ENCODE measurements at places on chromosomes 13 and 19.

DNA sequence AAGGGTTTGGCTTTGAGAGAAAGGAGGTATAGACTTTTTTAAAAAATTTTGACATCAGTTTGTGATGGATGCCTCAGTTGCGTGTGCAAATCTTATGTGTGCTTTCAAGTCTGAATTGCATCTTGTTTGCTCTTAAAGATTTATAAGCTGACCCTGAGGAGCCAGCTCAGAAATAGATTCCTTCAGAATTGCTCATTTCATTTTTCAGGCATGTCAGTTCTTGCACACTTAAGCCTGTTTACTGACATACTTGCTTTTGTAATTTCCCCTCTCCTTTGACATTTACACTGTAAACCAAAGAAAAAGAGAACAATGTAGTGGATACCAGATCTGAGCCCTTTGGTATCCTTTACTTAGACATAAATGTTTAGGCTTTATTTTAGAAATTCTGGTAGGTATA is 87.6 kb downstream of the RNF17 start:
- no peak overlapping the region for H3K27ac ChIP-seq
- DNase-seq = no peak
- H3K4me3 ChIP-seq = no peak overlapping the region
- no peaks in the 10 kb centered on the region for H3K36me3 ChIP-seq
- H3K27me3 ChIP-seq = peaks cover 18% of the 10 kb centered on the region
- no peaks in the 10 kb centered on the region for H3K4me1 ChIP-seq

DNA sequence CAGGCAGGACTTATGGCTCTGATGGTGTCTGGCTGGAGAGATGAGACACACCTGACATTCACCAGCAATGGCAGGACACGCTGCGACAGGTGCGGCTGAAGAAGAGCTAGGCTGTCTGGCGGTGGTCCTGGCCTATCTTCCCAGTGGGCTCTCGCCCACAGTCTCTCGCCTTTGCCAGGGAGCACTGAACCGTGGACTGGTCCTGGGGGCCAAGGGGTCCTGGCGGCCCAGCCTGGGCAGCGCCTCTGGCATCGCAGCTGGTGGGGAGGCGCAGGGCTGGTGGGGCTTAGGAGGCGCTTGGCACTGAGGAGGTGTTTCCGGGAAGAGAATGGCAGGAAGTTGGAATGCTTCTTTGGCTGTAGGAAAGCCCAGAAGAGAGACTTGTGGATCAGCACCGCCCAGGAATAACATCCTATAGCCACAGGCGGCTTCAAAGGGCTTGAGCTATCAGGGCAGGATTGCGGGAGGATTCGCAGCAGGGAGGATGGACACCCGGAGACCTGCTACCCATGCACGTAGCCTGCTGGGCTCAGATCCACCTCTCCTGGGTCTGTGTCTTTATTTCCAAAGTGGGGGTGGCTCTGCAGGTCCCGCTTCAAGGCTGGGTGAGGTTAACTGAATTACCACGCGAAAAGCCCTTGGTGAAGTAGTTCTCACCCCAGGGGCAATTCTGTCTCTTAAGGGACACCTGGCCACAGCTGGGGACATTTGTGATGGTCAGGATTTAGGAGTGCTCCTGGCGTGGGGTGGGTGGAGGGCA is 14.6 kb downstream of the KDM4B start:
- H3K36me3 ChIP-seq = no peaks in the 10 kb centered on the region
- H3K4me3 ChIP-seq = no peak overlapping the region
- DNase-seq = no peak

DNA sequence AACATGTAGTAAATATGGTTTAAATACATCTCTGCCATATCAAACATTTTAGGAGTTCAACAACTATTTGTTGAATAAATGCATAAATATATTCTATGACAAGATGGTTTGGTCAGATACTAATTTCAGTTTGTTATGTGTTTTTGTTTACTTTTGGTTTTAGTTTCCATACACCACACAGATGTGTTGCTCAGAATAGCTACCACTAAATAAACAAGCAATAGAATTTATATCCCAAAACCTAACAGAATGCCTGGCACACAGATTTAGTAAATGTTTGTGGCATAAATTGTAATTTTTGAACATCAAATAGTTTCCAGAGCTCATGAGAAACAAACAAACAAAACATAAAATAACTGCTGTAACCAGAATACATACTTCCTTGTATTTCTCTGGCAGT is 126.8 kb upstream of the ATXN8OS start:
- no peak for DNase-seq
- no peaks in the 10 kb centered on the region for H3K4me1 ChIP-seq
- no peaks in the 10 kb centered on the region for H3K36me3 ChIP-seq
- H3K27ac ChIP-seq = no peak overlapping the region
- H3K27me3 ChIP-seq = no peaks in the 10 kb centered on the region

GRCh38 chr13:100528353-100528752 is 60.2 kb downstream of the GGACT start:
- no peak for DNase-seq
- no peak overlapping the region for H3K4me3 ChIP-seq
- H3K27me3 ChIP-seq = no peaks in the 10 kb centered on the region
- H3K4me1 ChIP-seq = no peaks in the 10 kb centered on the region
- no peak overlapping the region for H3K27ac ChIP-seq
- H3K36me3 ChIP-seq = peaks cover 7% of the 10 kb centered on the region

GRCh38 chr13:25632166-25632888 is 260.6 kb downstream of the ATP8A2 start:
- H3K36me3 ChIP-seq = no peaks in the 10 kb centered on the region
- peaks cover 5% of the 10 kb centered on the region for H3K27me3 ChIP-seq
- no peak overlapping the region for H3K27ac ChIP-seq
- H3K4me1 ChIP-seq = no peaks in the 10 kb centered on the region
- no peak for DNase-seq
- no peak overlapping the region for H3K4me3 ChIP-seq

- H3K27ac ChIP-seq = no peak overlapping the region
- peaks cover under 1% of the 10 kb centered on the region for H3K4me1 ChIP-seq
- peaks cover 2% of the 10 kb centered on the region for H3K36me3 ChIP-seq
- H3K4me3 ChIP-seq = no peak overlapping the region
Measured at GRCh38 chr13:21134475-21134874, 41.9 kb downstream of the SKA3 start.

DNA sequence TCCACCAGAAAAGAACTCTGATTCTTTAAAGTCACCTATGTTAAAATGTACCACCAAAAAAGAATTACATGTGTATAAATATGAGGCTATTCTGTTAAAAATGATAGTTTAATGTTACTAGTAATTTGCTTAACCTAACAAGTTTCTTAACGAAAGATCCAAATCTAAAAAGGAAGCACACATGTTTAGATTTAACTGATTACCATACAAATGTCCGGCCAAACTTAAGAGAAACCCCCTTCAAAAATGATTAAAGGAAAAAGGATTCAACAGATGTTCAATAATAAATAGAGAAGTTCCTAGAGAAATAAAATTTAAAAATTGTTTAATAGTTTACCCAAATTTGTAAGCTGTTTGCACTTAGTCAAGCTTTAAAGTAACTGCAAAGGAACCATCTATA is 5.0 kb upstream of the ZNF69 start:
- H3K4me1 ChIP-seq = peaks cover 7% of the 10 kb centered on the region
- no peak overlapping the region for H3K4me3 ChIP-seq
- no peak overlapping the region for H3K27ac ChIP-seq
- H3K36me3 ChIP-seq = no peaks in the 10 kb centered on the region

- H3K36me3 ChIP-seq = no peaks in the 10 kb centered on the region
- no peaks in the 10 kb centered on the region for H3K27me3 ChIP-seq
- H3K27ac ChIP-seq = no peak overlapping the region
- peaks cover 2% of the 10 kb centered on the region for H3K4me1 ChIP-seq
Measured at GRCh38 chr19:5993648-5994358, 15.9 kb upstream of the RANBP3 start.

GRCh38 chr13:113172419-113172926 is 14.0 kb downstream of the PROZ start:
- no peak overlapping the region for H3K4me3 ChIP-seq
- H3K4me1 ChIP-seq = no peaks in the 10 kb centered on the region
- no peaks in the 10 kb centered on the region for H3K27me3 ChIP-seq
- no peak for DNase-seq
- no peak overlapping the region for H3K27ac ChIP-seq

DNA sequence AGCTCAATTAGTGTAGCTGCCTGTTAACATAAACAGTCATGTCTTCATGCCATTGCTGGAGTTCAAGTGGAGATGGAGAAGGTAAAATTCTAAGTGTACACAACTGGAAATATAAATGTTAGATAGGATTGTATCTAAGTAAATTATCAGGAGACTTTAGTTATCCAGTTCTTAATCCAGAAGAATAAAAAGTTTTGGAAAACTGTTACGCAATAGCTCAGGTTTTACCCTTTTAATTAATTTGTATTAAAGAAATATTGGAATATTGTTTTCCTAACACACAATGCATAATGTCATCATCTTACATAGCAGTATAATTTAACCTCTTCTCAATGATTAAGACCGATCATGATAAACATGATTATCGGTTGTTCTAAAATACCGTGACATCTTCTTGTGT is 2.8 kb downstream of the SLC10A2 start:
- H3K4me1 ChIP-seq = no peaks in the 10 kb centered on the region
- H3K27me3 ChIP-seq = no peaks in the 10 kb centered on the region
- no peak overlapping the region for H3K27ac ChIP-seq

GRCh38 chr19:46181388-46181779 is 33.3 kb downstream of the IGFL2 start:
- DNase-seq = no peak
- peaks cover 4% of the 10 kb centered on the region for H3K36me3 ChIP-seq
- H3K4me1 ChIP-seq = peaks cover 26% of the 10 kb centered on the region
- no peak overlapping the region for H3K4me3 ChIP-seq
- H3K27me3 ChIP-seq = peaks cover 43% of the 10 kb centered on the region

- no peak overlapping the region for H3K27ac ChIP-seq
- peaks cover 11% of the 10 kb centered on the region for H3K27me3 ChIP-seq
- no peaks in the 10 kb centered on the region for H3K4me1 ChIP-seq
- DNase-seq = no peak
Measured at GRCh38 chr13:35804901-35805300, 326.3 kb downstream of the DCLK1 start.

DNA sequence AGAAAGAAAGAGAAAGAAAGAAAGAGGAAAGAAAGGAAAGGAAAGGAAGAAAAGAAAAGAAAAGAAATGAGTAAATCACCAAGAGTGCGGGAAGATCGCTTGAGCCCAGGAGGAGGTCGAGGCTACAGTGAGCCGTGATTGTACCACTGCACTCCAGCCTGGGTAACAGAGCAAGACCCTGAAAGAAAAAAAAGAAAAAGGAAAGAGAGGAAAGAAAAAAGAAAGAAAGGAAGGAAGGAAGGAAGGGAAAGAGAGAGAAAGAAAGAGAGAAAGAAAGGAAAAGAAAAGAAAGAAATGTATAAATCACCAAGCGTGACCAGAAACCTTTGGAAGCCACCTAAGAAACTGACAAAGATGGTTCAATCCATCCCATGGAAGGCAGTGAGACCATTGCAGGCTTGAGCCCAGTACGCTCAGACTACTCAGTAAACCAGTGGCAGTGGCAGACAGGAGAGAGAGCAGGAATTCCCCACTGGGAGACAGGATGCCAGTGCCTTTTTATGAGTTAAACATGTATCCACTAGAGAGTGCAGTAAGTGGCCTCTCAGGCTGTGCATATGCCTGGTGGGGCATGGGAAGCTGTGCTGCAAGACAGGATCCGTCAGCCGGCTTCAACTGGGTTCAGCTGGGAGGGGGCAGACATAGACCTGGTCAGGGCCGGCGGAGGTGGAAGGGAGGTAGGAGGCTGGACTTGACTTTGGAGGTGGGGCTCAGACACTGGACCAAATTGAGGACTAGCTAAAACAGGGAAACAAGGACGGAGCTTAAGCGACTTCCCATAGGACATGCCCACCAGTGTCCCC is 4.8 kb downstream of the GPR42 start:
- H3K4me3 ChIP-seq = no peak overlapping the region
- peaks cover 7% of the 10 kb centered on the region for H3K27me3 ChIP-seq
- H3K36me3 ChIP-seq = no peaks in the 10 kb centered on the region
- peaks cover 2% of the 10 kb centered on the region for H3K4me1 ChIP-seq
- no peak overlapping the region for H3K27ac ChIP-seq

GRCh38 chr19:55345818-55346724 is 6.4 kb downstream of the KMT5C start:
- DNase-seq = no peak
- H3K4me1 ChIP-seq = peaks cover 5% of the 10 kb centered on the region
- peaks cover 5% of the 10 kb centered on the region for H3K27me3 ChIP-seq
- H3K4me3 ChIP-seq = no peak overlapping the region
- H3K36me3 ChIP-seq = peaks cover 6% of the 10 kb centered on the region

DNA sequence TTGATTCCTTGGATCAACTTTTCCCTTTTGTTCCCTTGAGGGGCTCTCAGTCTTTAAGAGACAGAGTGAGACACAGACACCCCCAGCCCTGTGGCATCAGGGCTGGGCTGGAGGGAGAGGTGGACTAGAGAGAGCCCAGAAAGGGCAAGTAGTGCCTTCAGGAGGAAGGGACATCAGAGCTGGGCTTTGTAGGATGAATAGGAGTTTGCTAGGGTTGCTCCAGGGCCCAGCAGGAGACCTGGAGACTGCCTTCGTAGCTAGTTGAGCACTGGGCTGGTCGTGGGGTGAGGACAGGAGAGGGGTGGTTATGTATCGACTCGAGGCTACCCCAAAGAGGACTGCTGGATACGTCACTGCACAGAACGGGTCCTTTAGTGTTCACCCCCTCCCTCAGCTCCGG is 5.4 kb downstream of the MAP1S start:
- H3K36me3 ChIP-seq = peaks cover 25% of the 10 kb centered on the region
- no peaks in the 10 kb centered on the region for H3K27me3 ChIP-seq
- no peak for DNase-seq
- H3K27ac ChIP-seq = no peak overlapping the region
- H3K4me1 ChIP-seq = peaks cover 23% of the 10 kb centered on the region

DNA sequence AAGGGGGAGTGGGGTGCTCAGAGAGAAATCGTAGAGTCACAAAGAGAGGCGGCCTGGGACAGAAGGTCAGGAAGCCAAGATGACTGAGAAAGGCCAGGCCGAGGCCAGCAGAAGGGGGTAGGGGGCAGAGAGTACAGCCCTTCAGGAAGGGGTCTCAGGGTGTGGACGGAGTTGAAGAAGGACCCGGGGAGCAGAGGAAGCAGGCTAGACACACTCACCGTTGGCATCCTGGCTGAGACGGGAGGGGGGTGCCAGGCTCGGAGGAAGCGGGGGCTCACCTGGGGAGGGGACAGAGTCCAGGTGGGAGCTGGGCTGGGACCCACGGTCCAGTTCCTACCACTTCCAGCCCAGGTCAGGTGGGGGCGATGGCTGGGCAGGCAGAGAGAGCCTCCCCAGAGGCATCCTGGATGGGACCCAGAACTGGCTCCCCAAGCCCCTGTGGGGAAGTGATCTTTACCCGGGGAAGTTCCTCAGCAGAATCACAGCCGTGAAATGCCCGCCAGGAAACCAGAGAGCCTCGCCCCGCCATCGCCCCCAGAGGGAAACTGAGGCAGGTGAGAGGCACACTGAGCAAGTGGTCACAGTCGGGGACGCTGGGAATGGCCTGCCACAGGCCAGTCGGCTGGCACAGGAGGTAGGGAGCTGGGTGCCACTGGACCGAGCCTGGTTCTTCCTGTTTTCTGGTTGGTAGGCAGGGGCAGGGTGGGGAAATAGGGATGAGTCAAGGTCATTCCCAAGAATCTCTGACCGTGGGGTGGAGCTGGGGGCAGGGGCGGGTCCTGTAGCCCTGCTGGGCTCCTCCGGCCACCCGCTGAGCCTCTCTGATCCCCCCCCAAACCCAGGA is 1.4 kb downstream of the MATK start:
- H3K36me3 ChIP-seq = peaks cover 33% of the 10 kb centered on the region
- H3K4me3 ChIP-seq = peak overlapping the region; percentile 86
- H3K27me3 ChIP-seq = no peaks in the 10 kb centered on the region
- peak overlapping the region; percentile 70 for H3K27ac ChIP-seq
- peaks cover 8% of the 10 kb centered on the region for H3K4me1 ChIP-seq
- no peak for DNase-seq

- H3K36me3 ChIP-seq = peaks cover 5% of the 10 kb centered on the region
- peaks cover 10% of the 10 kb centered on the region for H3K4me1 ChIP-seq
- no peak overlapping the region for H3K4me3 ChIP-seq
Measured at GRCh38 chr19:37977992-37978391, 71.0 kb downstream of the SIPA1L3 start.
